ENCODE measurements at places on chromosomes 2 and 18.

GRCh38 chr2:236663287-236664101 is 93.9 kb downstream of the ACKR3 start:
- DNase-seq = no peak

DNA sequence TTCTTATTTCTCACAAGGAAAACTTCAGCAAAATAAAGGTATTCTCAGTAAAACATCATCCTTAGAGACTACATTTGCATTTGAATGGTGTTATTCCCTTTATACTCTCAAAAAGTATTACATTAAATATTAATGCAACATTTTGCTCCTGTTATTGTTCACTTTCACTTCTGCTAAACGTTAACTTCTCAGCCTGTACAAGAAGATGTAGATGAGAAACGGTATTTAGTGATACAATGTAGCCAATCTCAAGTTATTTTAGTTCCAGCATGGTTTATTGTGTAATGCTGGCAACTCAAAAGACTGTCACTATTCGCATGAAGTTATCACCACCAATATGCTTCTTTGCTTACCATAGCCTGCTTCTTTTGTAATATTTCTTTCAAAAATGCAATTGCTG is 514.1 kb downstream of the CPS1 start:
- DNase-seq = no peak

DNA sequence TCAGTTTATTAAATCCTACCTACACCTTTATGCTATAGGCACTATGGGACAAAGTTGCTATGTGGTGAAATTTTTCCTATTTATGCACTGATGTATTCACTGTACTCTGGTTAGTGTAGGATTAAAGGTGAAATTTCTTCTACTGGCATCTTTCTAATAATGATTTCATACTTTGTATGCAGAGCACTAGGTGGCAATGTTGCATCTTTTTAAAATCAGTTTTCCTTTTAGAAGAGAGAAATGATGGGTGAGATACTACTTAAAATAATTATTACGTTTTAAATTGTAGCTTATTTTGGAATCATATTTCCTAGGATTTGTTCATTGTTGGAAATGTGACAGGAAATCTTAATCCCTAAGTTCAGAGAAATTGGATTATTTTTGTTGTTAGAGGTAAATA is 150.9 kb downstream of the CD8B2 start:
- DNase-seq = peak; percentile 2

GRCh38 chr18:76374330-76375281 is 120.4 kb downstream of the ZNF516 start:
- DNase-seq = no peak

DNA sequence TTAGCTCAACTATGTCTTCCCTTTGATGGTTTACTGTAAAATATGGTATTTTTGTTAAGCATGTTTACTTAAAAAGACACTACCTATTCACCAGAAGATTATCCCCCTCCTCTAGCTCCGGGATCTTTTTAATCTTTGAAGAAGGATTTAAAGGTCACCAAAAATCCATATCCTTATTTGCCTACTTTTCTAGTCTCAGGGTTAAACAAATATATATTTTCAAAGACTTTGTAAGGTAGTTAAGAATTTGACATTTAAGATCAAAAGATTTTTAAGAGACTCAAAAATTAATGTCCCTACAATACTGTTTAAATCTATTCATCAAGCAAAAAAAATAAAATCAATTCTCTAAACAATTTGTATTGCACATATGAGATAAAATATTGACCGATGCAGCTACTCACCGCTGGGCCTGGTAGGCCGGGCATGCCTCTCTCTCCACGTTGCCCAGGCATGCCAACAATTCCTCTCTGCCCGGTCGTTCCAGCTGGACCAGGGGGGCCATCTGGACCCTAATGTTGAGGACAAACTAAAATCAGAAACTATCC is 76.1 kb downstream of the COL3A1 start:
- DNase-seq = no peak

DNA sequence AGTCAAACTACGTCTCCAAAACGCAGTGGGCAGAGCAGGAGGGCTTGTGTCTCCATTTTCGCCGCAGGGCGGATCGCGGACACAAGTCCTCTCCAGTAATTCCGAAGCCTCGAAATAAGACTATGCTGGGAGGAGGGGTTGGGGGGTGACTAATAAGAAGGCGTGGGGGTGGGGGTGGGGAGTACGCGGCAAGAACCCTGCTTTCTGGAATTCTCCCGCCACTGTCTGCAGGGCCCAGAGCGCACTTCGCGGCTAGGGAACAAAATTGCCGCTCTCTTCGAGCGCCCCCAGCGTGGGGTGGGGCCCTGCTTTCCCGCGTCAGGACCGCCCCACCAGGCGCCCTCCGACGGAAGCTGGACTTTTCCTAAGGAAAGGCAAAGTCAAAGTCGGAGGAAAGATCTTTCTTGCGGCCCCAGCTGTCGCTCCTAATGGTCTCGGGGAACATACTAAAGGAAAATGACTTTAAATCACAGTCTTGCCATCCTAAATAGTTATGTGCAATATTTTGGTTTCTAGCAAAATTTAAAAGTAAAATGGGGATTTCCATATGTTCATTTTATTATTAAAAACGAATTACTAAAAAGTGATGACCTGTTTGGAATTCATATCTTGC is 11.9 kb downstream of the NR4A2 start:
- DNase-seq = no peak

GRCh38 chr2:66559672-66560071 is 124.7 kb downstream of the MEIS1 start:
- DNase-seq = no peak

DNA sequence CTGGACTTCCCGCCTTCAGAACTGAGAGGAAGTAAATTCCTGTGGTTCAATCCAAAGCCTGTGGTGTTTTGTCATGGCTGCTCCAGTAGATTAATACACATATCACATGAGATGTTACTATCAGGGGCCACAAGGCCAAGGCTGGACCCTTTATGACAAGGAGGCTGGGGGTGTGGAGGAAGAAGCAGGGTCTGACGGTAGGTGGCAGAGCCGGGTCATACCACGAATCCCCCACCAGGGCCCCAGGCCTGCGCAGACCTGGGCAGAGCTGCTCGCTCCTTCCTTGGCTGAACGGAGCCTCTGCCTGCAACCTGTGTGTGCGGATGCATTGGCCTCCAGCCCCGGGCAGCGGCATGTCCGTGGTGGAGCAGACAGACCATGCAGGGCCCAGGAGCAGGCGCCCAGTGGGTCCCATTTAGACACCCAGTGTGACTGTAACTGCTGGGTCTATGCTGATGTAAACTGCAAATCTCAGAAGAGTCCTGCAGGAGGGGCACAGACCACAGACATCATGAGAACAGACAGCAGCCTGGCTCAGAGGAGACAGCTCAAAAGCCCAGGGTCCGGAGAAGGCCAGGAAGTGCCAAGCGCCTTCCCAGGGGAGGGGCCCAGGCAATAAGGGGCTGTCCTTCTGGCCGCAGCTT is 155.2 kb downstream of the PXDN start:
- DNase-seq = no peak

DNA sequence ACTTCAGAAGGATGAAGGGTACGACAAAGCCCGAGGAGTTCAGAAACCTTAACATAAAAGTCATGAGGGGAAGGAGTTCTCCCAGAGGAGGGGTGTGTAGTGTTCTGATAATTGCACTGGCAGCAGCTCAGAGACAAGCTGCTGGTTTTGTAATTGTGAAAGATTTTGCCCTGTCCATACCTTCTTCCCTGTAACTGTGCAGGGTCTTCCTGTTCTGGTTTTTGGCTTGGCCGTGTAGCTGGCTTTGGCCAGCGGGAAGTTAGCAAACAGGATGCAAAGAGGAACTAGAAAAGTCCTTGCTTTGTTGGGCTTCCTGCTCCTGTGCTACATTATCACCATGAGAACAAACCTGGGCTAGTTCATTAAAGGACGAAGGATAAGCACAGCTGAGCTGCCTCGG is 160.8 kb downstream of the LPIN1 start:
- DNase-seq = peak; percentile 96
